Large intestine (tissue), 12 donors: ENCODE measurements at places on chromosomes 5 and 9. TPM values are rescaled to one million over a fixed set of nuclear protein-coding genes. Genes with fewer than 3 reads are reported as not detected.

NUTM2F gene
- polyA plus RNA-seq: not detected

ZDHHC11 gene
- polyA plus RNA-seq: 41.0 TPM

FOXD4L6 gene
- polyA plus RNA-seq: 0.06 TPM

CCNJL gene
- 12.7 TPM for polyA plus RNA-seq

EDIL3 gene
- polyA plus RNA-seq: 31.2 TPM

RAI14 gene
- polyA plus RNA-seq: 15.8 TPM

MSANTD3 gene
- polyA plus RNA-seq: 15.1 TPM

CTNNA1 gene
- 287 TPM for polyA plus RNA-seq

GFI1B gene
- 6.2 TPM for polyA plus RNA-seq

PCDHA13 gene
- polyA plus RNA-seq: 0.72 TPM

- no peak for DNase-seq
Observed at GRCh38 chr5:42230839-42231238, 192.4 kb upstream of the GHR start.

- DNase-seq: no peak
Observed at GRCh38 chr9:134056483-134057306, 11.1 kb downstream of the BRD3 start.

DNA sequence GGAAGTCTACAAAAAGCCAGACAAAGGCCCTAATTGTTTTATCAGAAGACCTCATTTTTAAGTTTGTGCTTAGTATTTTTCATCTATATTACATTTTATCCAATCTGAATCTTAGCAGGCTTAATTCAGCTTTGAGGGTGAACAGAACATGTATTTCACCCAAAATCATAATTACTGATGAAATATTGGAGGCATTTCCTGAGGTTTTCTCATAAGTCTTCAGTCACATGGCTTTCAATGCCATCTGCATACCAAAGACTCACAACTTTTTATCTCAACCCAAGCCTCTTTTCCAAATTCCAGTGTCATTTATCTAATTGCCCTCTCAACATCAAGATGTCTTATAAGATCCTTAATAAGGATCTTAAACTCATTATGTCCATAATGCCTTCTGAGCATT, 150.8 kb downstream of the TTC39B start:
- DNase-seq: no peak

GRCh38 chr9:108017671-108018070, 528.1 kb upstream of the KLF4 start:
- DNase-seq: no peak

DNA sequence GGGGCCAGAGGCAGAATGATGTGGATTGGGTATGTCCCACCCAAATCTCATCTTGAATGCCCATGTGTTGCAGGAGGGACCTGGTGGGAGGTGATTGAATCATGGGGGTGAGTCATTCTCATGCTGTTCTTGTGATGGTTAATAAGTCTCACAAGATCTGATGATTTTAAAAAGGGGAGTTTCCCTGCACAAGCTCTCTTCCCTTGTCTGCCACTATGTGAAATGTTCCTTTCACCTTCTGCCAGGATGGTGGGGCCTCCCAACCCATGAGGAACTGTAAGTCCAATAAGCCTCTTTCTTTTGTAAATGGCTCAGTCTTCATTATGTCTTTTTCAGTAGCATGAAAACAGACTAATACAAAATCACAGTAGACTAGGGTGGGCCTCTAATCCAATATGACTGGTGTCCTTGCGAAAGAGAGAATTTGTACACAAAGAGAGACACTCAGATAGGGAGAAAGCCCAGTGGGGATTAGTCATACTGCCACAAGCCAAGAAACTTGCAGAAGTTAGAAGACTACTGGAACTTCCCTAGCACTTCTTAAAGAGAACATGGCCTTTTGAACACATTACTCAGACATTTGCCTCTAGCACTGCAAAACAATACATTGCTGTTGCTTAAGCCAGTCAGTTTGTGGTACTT, 68.4 kb downstream of the ANXA1 start:
- DNase-seq: no peak

DNA sequence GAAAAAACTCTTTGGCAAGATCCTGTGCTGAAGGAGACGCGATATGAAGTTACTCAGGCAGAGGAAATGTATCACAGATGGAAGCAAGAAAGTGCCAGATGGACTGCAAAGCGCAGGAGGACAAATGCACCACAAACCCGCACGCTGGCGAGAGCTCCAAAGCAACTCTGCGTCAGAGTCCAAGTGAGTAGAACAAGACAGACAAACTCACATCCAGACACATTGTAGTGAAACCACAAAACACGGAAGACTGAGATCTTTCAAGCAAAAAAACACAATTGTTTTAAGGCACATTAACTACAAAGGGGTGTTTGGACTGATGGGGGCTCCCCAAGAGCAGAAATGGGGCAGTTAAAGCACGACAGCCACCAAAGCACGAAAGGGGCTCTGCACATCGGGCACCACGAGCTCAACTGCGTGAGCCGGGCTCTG, 39.2 kb upstream of the NKD2 start:
- DNase-seq: no peak

DNA sequence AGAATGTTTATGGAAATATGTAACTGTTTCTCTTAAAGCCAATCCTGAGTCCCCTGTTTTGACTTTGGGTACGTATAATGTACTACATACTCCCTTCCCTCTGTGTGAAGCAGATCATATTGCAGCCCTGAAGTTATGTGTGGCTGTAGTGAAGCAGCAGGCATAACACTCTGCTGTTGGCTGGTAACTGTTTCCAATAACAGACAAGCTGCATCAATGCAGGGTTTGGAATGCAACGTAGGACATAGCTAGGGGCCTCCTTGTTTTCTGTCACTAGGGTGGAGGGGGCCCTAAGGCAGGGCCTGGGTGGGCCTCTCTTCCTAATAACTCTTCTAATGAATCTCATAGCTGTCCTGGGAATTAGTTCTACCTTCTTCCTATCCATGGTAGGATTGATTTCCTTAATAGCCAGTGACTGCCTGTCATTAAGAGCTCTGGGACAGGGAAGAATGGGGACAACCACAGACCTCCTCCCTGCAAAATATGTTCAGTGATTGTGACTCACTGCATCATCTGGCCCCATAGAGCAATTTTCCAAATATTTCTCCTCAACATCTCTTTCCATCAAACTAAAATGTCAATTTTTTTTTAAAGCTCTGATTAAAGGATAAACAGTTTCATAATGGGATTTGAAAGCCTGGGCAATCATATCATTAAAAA, 129.6 kb upstream of the HMHB1 start:
- peak; percentile 29 for DNase-seq

DNA sequence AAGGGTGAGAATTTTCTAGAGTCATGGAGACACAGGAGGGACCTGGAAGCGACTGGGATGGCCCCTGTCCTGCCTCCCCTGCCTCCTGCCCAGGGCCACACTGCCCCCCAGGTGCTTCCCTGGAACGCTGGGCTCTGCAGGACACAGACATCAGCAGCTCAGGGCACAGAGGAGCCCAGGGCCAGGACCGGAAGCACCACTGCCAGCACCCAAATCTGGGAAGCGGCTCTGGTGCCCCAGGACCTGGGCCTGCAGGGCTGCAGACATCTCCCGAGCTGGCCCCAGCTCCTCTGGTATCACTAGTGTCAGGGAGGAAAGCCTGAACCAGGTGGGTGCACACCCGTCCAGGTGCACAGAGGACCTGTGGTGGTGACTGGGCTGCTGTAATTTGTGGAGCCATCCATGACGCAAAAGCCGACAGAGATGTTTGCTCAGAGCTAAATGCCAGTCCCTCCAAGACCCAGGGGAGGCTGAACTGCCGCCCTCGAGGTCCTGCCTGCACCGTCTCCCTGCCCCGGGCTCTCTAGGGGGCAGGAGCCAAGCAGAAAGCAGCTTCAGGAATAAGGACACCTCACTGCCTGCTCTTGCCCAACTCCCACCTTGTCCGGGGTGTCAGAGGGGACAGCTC, 46.0 kb upstream of the SIMC1 start:
- DNase-seq: no peak

DNA sequence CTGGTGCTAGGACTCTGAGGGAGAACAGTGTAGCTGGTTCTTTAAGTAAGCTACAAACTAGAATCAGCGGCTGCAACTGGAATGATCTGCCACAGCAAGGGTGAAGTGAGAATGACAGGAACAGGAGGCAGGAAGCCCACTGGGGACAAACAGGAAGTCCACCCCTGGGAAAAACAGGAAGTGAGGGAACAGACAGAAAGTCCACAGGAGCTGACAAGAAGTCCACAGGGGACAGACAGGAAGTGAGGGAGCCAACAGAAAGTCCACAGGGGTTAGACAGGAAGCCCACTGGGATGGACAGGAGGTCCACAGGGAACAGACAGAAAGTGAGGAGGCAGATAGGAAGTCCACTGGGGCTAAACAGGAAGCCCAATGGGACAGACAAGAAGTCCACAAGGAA, 15.5 kb downstream of the ADAMTS16 start:
- no peak for DNase-seq

GRCh38 chr9:121690316-121690715, 38.9 kb downstream of the DAB2IP start:
- DNase-seq: no peak

DNA sequence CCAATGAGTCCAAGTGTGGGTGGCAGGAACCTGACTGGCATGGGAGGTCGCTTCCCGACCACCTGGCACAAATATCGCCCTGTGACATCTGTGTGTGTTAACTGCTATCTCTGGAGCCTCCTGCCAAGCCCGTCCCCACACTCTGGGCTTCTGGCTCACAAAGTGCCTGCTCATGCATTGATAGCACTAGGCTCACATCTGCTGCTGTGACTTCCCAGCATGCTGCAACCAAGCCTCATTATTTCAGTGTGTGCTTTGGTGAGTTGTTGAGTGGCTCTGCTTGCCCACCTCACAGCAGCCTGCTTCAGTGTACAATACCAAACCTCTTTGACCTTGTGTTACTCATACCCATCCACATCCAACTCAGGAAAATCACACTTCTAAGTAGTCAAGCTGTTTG, 139.8 kb downstream of the APBA1 start:
- no peak for DNase-seq

DNA sequence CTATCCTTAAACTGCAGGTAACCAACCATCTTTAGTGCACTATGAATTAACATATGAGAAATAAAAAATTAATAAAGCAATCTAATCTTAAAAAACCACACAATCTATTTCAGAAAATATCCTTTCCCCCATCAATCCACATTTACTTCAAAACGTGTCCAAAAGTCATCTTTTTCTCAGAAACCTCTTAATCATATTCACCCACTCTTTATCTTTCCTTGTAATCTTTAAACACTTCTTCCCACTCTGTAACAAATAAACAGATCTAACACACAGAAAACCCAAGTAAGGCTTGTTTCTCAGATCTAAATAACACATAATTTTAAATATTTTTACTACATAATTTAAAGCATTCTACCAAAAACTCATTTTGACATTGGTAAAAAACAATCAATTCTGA, 44.4 kb downstream of the EFCAB9 start:
- DNase-seq: no peak

GRCh38 chr9:94511955-94512265, 43.0 kb upstream of the PCAT7 start:
- no peak for DNase-seq

DNA sequence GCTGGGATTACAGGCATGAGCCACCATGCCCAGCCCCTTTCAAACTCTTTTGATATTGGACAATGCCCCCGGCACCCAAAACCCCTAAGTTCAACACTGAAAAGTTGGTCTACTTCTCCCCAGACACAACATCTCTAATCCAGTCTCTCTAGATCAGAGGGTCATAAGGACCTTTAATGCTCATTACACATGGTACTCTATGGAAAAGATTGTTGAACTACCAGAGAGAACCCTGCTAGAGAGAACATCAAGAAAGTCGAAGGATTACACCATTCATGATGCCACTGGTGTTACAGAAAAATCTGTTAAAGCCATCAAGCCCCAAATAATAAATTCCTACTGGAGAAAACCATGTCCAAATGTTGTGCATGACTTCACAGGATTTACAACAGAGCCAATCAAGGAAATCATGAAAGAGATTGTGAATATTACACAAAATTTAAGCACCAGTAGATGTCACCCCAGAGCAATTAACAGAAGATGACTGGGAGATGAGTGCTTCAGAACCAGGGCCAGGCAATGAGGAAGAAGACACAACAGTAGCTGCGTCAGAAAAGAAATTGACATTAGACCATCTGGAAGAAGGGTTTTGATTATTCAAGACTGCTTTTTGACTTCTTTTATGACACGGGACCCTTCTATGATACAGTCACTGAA, 28.3 kb upstream of the NIPAL4 start:
- DNase-seq: peak; percentile 38

- DNase-seq: no peak
Observed at GRCh38 chr5:170268153-170268689, 29.4 kb downstream of the LCP2 start.

- no peak for DNase-seq
Observed at GRCh38 chr5:31075981-31076380, 117.5 kb upstream of the CDH6 start.

- DNase-seq: no peak
Observed at GRCh38 chr9:37954581-37954981, 50.7 kb upstream of the SLC25A51 start.

DNA sequence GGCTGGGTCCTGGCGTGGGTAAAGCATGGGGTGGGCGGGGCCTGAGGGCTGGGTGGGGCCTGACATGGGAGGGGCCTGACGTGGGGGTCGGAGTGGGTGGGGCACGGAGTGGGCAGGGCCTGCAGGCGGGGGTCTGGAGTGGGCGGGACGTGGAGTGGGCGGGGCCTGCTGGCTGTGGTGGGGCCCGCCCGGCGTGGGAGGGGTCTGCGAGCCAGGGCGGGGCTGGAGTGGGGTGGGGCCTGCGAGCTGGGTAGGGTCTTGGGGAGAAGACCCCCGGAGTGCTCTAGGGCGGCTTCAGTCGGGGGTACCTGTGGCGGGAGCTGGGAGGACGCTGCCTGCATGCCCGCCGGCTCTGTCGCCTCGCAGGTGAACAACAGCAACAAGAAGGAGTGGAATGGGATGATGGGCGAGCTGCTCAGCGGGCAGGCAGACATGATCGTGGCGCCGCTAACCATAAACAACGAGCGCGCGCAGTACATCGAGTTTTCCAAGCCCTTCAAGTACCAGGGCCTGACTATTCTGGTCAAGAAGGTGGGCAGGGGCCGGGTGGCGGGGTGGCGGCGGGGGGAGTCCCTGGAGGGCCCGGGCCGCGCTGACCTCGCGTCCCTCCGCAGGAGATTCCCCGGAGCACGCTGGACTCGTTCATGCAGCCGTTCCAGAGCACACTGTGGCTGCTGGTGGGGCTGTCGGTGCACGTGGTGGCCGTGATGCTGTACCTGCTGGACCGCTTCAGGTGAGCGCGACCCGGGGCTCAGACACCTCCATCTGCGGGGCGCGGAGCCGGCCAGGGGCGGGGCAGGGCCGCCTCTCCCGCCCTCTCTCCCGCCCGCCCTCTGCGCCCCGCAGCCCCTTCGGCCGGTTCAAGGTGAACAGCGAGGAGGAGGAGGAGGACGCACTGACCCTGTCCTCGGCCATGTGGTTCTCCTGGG, 8.0 kb downstream of the LRRC26 start:
- DNase-seq: no peak

DNA sequence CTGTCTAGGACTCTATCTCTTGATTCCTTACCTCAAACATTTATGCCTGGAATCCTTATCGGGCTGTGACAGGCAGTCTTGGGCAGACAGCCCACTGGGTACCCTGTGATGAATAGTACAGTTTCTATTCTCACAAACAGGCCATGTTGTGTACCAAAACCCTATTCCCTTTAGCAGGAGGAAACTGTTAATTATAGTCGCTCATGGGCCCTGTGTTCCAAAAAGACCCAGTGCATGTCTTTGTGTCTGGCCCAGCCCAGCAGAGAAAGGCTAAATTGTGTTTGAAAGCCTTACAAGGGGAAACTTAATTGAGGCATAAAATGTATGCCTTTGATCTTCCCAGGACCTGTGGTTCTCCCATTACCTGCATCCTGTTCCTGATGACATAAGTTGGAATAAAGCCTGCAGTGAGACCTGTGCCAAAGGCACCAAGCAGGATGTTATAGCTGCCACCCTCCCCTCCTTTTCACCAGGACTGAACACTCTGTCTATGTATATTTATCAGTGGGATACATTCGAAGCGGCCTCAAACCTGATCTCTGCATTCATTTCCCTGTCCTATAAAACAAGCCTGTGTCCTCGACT, 43.3 kb downstream of the TLR4 start:
- no peak for DNase-seq
